ENCODE measurements at places on chromosomes 3 and 15.

- no peak for DNase-seq
These were observed 81.1 kb upstream of the MFGE8 start for GRCh38 chr15:88994286-88994685.

DNA sequence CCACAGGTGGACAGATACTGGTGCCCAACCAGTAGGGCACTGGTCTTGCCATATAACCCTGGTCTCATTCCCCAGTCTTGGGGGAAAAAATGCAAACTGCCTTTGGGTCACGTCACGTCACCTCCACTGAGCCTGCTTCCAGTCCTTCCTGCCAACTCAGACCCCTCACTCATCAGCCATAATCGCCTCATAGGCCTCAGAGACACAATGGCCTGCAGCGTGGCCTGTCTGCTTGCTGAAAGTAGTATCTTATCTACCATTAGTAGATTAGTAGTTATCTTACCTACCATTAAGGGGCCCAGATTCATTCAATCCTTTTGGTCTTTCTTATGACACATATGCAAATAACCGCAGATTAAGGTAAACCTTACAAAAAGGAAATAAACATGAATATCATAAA, 93.8 kb downstream of the FAM174B start:
- DNase-seq: no peak

DNA sequence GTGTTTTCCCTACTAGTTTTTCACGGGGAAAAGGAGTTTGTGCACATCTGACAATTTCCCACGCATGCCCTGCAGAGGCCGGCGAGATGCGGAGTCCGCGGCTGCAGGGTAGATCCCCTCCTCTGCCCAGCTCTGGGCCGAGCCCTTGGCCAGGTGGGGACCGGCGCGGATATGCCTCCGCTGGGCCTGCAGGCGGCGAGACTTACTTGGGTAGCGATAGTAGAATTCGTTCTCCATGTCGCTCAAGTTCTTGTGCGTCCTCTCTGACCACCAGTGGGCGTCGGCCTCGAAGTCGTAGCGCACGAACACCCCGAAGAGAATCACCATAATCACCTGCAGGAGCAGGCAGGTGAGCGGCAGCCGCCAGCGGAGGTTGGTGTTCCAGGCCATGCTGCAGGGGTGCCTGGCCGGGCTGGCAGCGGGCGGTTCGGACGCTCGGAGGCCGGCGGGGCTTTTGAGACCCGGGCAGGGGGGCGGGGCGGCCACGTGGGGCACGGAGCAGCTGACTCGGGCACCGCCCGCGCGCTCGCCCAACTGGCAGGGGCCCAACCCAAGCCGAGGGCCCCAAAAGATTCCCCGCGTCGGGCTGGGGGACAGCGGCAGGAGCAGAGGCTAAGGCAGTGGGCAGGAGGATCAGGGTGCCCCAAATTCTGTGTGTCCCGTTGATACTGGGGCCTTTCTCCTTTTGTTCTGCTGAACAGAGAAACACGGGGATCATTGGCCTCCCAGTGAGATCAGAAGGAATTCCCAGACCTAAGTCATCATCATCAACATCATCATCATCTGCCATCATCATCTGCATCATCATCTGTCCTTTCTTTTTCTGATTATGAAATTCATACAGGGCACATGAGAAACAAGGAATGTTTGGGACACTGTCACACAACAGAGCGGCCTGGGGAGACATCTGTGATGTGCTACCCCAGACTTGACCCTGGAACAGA, at the start of gene RHCG:
Gene RHCG, minus strand, starts transcription at position 429 of the 944 bp plus-strand sequence. Its CDS starts 39 bp downstream, at position 390.
- DNase-seq: no peak

DNA sequence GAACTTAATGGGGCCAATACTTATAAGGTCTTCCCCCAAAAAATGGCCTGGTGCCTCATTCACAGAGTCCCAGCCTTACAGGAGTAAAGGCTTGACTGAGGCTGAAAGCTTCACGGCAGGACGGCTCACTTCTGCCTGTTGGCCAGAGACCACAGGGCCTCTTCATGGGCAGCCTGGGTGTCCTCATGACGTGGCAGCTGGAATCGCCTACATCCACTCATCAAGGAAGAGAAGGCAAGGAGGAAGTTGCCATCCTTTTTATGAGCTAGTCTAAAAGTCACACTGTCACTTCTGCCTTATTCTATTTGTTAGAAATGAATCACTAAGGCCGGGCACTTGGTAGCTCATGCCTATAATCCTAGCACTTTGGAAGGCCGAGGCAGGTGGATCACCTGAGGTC, 89.3 kb upstream of the DGKG start:
- no peak for DNase-seq
